OCI-LY7 (cell line): ENCODE measurements at places on chromosomes 16 and 17. TPM values are rescaled to one million over a fixed set of nuclear protein-coding genes. Genes with fewer than 3 reads are reported as not detected.
A peak's percentile ranks its signal among the peaks of the same experiment; 100 is the strongest.

DNA sequence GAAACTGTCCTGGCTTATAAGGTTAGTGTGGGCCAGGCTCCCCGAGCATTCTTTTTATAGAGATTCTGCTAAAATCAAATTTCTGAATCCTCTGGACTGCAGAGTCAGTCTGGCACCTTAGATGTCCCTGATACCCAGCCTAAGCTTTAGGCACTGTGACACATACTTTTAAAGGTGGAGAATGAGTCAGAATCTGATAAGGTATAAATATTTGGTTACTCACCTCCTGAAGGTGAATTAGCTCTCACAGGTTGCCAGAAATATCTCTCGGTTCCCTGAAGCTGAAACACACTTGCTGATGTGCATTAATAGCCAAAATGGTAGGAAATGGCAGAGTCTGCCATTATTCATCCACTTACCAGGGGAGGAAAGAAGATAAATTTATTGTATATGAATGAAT, 446.9 kb downstream of the UTP18 start:
- no peak for DNase-seq

DNA sequence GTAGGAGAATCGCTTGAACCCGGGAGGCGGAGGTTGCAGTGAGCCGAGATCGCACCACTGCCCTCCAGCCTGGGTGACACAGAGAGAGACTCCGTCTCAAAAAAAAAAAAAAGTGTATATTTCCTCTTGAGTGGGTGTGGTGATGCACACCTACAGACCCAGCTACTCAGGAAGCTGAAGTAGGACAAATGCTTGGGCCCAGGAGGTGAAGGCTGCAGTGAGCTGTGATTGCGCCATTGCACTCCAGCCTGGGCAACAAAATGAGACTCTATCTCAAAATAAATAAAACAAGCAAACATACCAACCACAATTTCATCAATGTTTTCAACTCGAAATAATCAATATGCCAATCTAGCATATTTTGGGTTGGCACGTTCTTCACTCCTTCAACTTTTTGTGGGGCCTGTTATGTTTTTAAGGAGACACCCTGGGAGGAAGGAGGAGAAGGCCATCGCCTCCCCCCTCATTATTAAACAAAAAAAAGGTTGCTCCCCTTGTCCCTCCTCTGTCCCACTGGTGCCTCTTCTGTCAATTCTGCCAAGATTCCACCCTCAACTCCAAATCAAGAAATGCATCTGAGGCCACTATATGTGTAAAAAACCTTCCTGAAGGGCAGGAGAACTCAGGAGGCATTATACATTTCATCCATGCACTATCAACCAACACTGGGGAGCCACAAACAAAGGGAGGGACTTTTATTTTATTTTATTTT, 52.4 kb upstream of the ATF7IP2 start:
- DNase-seq, result no peak

DNA sequence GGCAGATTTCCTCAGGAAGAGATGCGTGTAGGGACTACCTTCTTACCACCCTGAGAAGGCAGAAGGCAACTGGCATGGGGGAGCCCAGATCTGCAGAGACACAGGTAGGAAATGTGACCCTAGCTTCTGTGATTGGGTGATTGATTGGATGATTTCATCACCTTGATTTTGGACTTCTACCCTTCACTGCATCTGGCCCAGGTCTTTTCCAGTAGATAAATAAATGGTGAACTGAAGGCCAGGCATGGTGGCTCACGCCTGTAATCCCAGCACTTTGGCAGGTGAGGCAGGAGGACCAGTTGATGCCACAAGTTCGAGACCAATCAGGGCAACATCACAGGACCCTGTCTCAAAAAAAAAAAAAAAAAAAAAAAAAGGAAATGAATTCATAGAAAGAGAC, 14.7 kb upstream of the SMURF2 start:
- DNase-seq, result no peak

DNA sequence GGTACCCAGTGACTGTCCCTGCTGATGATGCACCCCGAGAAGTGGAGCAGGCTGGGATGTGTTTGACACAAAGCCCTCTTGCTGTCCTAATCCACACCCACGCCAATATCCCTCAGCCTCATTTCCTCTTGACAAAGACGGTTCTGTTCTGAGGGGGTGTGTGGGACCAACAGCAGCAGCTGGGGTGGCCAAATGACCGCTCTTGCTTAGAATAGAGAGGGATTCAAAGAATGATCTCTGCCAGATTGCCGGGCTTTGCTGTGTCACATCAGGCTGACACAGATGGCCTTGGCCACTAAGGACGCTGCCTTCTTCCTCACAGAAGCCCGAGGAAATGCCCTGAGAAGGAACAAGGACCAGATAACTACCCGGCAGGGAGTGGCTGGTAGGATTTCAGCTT, 250.7 kb downstream of the NTN1 start:
- DNase-seq, result no peak

GRCh38 chr16:22191532-22192260, 14.4 kb upstream of the EEF2K start:
- peak; percentile 17 for DNase-seq

DNA sequence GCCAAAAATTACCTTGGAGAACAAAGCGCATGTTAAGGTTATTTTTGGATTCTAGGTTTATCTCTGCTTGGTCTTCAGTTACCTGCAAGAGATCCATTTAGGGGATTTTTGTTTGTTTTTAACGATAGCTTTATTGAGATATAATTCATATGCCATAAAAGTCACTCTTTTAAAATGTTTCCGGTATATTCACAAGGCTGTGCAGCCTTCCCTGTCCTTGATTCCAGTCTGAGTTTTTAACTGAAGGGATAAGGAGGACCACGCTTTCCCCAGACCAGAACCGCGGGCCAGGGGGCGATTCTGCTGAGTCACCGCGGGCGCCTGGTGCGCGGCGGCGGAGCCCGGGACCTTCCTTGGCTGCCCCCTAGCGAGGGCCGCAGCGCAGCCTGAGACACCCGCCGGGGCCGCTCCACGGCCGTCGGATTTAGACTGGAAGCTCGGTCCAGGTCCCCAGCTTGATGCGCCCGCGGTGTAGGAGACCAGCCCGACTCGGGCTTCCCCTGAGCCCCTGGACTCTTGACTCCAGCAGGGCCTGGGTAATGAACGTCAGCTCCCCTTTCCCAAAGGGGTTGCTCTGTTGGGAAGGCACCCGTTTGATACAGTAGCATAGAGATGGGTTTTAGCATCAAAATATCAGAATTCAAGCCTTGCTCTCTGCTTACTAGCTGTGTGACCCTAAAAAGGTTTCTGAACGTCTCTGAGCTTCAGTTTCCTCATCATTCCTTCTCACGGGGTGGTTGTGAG, 50.0 kb upstream of the STH start:
- peak; percentile 52 for DNase-seq

- DNase-seq, result no peak
Measured at GRCh38 chr17:58192612-58193011, at the start of gene EPX. EPX (plus strand) TSS chr17:58192726; CDS start chr17:58192847, 121 bp downstream.

CA10 gene
- not detected in 2 replicates for total RNA-seq

CDH11 gene
- total RNA-seq, result not detected in 2 replicates

ADGRG3 gene
- not detected in 2 replicates for total RNA-seq

IGF2BP1 gene
- total RNA-seq, result 46.4 and 53.8 TPM in 2 replicates

CX3CL1 gene
- not detected in 2 replicates for total RNA-seq

FBXL16 gene
- total RNA-seq, result 0.42 and 0.52 TPM in 2 replicates
